HepG2 (cell line): ENCODE measurements at places on chromosomes 6 and 20. TPM values are rescaled to one million over a fixed set of nuclear protein-coding genes. Genes with fewer than 3 reads are reported as not detected.

Gene SLC17A1
- 0.09 TPM in 1 of 2 replicates, not detected in the other for total RNA-seq

Gene TRPC4AP
- 136 and 161 TPM in 2 replicates for total RNA-seq

Gene HSF2
- 24.8 and 27.6 TPM in 2 replicates for total RNA-seq

GRCh38 chr6:166253778-166254204 is 54.4 kb downstream of the PRR18 start:
- DNase-seq = no peak

DNA sequence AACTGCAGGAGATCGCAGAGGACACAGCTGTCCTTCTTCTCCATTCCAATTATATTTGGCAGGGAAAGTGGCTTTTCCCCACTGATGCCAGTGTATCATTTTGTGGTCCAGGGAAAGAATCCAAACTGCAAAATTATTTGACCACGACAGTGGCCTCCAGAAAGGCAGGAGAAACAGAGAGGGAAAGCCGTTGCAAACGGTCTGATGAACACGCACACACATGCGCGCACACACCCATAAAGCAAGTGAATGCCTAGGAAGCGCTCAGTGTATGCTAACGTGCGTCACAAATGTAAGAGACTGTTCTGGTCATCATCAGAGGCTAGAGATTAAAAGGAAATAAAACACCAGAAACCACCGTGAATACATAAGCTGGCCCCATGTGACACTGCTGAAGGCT is 54.0 kb downstream of the NPEPL1 start:
- no peak for DNase-seq

GRCh38 chr6:159178847-159179246 is 9.6 kb downstream of the FNDC1 start:
- DNase-seq = no peak

DNA sequence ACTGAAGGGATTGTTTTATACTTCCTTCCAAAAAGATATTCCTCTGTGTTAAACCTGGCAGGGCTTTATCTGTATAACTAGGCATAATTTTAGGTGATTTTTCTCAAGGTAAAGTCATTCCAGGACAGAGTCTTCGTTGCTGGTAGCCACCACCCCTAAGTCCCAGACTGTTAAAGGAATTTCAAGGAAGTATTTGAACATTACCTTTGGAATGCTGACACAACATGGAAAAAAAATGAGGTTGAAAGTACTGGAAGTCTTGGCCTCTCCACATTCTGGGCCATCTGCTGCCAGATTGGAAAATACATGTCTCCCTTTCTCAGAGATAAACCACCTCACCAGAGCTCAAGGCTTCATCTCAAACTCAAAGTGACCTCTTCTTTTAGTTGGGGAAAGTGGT is 27.0 kb upstream of the ETV7 start:
- no peak for DNase-seq

DNA sequence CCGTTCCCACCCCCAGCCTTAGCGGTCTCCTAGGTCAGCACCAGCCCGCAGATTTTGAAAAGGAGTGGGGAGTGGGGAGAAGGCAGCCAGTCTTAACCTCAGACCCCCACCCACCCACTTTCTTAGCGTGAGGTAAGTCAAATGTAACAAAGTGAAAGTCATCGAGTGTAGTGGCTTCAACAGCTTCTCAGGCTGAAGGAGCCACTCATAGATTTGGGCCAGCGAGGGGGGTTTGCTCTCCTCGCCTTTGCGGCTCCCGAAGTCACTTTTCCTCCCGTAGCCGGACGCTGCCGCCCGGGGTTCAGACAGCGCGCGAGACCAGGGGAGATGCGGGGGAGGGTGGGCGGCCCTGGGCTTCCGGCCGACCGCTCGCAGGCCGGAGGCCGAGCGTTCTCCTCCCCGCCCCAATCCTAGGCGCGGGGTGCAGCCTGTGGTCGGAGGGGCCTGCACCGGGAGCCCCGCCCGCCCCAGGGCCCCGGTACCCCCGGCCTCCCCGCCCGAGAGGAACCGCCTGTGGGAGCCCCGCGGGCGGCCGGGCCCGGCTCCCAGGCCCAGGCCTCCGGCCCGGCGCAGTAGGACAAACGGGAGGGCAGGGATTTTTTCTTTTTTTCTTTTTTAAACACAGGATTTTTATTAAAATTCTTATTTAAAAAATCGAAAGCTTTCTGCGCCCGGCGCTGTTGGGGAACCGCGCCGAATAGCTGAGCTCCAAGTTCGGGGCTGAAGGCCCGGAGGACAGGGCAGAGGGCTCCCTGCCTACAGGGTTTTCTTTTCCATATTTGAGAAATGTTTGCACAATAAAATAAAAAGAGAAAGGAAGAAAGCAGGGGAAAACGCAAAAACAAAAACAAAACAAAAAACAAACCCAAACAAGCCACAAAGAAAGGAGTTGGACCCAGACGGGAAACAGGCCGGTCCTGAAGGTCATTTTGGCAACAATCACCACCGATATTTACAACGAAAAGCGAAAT is 3.2 kb downstream of the NKX2-2 start:
- no peak for DNase-seq

- no peak for DNase-seq
Measured at GRCh38 chr20:19382386-19383340, 170.2 kb downstream of the SLC24A3 start.

DNA sequence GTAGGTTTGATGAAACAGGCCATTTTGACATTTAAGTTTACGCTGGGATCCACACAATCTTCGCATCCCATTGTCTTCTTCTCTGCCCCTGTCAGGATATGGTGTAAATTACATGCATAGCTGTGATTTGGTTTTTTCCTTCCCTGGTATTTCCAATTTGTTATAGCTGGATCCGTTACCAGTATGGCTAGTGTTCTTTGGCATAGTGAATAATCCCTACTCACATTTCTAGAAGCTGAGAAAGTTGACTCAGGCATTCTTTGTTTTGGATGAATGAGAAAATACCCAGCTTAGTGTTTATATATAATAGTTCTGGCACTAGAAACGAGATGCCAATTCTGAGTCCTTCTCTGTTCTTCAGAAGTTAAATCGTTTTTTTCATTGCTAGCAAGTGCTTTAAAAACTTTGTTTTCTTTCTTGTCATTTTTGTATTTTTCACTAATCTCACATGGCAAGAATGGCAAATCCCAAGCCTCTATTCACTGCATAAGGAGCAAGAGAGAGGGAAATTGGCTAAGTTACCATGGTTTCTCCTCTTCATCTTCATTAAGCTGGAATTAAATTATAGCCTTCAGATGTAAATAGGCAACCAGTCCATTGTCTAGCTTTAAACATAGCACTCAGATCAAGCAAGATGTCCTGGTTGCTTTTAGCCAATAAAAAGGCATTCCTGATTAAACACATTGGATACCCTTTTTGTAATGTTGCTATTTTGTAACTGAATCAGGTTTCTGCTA is 91.9 kb upstream of the LAMP5 start:
- DNase-seq = no peak

- DNase-seq = no peak
Measured at GRCh38 chr6:84738996-84739865, 25.2 kb downstream of the TBX18 start.

GRCh38 chr6:166849749-166850183 is 106.6 kb downstream of the RNASET2 start:
- no peak for DNase-seq
